ENCODE measurements at places on chromosomes 1 and 21.

GRCh38 chr1:3319874-3320245 is 134.6 kb upstream of the ARHGEF16 start:
- DNase-seq: no peak

DNA sequence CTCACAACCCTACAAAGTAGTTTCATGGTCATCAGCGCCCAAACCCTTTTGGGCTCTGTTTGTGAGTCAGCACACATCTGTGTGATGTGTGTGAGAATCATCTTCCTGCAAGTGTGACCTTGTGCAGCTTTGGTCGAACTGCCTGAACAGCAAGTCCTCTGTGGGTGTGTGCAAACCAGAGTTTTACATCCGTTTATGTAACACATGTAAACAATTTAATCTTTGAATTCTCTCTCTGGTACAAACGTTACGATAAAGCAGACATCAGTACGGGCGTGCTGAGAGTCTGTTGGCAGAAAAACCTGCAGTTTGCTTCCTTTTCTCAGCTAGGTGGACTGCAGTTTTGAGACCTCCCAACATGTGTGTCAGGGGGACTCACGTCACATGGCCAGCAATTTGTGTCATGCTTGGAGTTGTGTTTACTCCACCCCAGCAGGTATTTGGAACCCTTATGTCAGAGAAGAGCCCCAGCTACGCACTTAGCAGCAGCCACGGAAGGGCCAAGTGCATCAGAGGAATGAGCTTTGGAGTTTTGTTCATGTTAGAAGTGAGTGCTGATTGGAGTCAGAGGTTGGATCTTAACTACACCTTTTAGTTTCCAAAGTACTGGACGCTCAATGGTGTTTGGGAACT is 230.8 kb downstream of the PAPPA2 start:
- DNase-seq: peak; percentile 70

GRCh38 chr1:38005195-38006007 is at the start of gene FHL3:
TSS of gene FHL3 (minus strand) at chr1:38005514. CDS start at chr1:37999412, 6,102 bp downstream.
- DNase-seq: no peak

DNA sequence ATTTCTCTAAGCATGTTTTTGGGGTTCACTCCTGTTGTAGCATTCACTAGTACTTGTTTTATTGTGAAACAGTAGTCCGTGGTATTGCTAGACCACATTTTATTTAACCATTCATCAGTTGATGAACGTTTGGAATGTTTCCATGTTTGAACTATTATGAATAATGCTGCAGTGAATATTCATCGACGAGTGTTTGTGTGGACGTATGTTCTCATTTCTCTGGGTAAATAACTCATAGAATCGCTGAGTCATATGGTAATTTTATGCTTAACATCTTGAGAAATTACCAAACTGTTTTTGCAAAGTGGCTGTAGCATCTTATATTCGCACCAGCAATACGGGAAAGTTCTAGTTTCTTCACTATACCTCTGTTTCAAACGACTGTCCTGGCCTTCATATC is 28.0 kb upstream of the KAZN start:
- DNase-seq: no peak

- peak; percentile 22 for DNase-seq
Observed at GRCh38 chr1:220326578-220326977, 54.3 kb upstream of the RAB3GAP2 start.

DNA sequence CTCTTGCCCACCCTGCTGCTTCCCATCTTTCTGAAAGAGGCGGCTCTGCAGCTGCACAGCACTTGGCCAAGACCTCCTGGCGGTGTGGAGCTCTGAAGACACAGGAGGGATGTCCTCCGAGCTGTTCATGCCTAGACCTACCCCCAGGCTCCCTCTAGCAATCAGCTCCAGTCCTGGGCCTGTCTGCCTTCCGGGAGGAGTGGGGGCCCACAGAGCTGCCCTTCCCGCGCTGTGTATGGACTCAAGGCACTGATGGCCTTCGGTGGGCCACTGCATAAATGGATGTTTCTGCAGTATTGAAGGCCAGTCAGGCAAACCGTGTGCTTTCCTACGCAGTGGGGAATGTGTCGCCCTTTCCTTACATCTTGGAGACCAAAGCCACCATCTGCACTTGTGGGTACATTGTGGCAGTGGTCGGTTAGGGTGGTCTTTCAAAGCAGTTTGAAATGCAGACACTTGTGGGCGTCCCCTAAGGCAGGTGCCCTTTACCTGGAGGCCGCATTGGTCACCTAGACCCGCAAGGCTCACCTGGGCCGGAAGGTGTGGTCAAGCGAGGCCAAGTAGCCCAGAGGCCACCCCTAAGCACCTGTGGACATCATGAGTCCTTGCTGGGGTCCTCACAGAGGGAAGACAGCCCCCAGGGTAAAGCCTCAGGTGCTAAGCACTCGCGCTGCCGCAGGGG is 912 bp upstream of the PKNOX1 start:
- no peak for DNase-seq

DNA sequence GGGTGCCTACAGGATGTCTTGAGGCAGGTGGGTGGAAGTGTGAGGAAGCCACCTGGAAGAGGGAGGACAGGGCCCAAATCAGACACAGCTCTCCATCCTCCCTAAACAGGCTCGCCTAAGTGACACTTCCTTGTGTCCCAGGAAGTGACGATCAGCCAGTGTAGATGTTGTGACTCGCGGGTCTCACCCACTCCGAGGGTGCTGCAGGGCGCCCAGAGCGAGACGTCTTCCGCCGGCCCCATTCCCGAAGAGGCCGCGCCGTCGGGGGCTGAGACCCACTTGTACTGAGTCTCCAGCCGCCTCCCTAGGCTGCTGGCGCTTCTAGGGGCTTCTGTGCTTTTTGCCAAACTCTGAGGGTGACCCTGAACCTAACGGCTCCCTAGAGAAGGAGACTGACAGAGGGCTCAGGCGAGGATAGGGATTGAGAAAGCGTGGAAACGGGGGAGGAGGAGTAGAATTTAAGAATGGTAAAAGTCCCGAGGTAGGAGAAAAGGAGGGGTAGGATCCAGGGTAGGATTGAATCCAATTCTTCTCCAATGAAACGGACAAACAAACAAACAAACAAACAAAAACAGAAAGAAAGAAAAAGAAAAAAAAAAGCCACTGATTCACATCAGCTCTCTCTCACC is 543 bp upstream of the MARK1 start:
- no peak for DNase-seq

DNA sequence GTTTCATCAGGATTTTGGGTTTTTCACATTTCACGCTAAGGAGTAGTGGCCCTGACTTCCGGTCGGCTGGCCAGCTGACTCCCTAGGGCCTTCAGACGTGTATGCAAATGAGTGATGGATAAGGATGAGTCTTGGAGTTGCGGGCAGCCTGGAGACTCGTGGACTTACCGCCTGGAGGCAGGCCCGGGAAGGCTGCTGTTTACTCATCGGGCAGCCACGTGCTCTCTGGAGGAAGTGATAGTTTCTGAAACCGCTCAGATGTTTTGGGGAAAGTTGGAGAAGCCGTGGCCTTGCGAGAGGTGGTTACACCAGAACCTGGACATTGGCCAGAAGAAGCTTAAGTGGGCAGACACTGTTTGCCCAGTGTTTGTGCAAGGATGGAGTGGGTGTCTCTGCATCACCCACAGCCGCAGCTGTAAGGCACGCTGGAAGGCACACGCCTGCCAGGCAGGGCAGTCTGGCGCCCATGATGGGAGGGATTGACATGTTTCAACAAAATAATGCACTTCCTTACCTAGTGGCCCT is 23.1 kb upstream of the TNFRSF1B start:
- DNase-seq: peak; percentile 99

GRCh38 chr1:152148051-152148450 is 11.0 kb downstream of the RPTN start:
- DNase-seq: no peak

DNA sequence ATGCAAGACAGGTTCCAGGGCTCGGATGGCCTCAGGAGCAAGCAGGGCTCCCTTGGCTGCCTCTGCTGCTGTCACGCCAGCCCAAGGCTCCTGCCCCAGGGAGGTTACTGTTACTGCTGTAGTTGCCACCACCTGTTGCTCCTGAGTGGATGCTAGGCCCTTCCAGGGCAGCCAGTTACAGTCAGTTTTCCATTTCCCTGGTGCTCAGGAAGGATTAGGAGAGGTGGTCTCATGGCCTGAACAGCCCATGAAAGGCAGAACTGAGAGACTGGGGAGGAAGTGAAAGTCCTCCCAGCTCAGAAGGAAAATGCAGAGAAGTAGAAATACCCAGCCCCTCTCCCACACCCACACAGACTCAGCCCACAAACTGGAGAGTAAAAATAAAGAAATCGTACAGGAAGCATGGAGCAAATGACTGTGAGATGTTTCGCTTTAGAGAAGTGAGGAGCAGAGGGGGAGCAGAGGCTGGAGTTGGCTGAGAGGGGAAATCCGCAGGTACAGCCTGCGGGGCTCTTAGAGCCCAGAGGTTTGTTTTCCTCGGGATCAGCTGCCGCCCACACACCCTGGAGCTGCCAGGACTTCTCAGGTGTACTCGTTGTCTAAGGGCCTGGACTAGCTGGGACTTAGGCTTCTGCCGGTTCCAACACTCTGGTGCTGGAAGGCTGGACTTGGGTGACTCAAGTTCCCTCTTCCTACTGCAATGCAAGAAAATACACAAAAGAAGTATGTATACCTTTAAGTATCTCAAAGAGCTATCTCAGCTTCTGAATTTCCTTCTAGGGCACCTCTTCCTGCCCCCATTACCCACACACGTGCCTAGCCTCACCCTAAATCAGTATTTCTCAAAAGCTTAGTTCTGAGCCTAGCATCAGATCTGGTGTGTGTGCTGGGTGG is 2.3 kb downstream of the IL6R start:
- DNase-seq: no peak

- no peak for DNase-seq
Observed at GRCh38 chr21:35222021-35222420, 172.9 kb upstream of the RUNX1 start.

DNA sequence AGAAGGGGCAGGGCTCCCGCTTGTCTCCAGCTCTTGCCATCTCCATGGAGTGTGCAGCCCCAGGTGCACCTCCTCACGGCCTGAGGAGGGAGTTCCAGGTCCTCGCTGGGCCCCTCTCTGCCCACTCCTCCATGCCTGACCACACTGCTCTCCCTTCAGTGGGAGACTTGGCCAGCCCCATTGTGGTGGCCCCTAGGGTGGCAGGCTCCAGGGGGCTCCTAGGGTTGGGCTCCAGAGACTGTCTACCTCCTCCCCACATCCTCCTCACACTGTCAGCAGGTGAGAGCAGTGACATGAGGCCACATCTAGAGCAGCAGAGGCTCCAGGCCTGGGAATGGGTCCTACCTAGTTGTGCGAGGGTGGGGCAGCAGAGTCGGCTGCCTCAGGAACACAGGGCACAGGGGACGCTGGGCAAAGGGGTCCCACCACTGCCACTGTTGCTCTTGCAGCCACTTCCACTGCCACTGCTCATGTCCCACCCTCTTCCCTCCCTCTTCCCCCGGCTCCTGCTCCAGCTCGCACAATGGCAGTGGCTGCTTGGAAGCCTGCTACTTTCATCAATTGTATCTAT is 514.8 kb downstream of the MRPL39 start:
- DNase-seq: no peak

DNA sequence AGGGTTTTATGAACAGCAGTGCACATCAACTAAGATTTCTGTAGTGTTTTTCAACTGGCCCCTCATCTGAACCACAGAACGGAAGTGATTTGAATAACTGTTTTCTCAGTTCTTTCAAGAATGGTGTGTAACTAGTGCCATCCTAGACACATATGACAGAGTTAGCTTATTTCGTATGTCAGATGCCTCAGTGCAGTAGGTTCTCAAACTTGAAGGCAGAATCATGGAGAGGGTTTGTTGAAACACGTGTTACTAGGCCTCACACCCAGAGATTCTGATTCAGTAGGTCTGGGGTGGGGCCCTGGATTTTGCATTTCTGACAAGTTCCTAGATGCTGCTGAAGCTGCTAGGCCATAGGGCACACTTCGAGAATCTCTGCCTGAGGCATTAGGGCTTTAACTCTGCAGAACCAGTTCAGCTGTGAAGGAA is 49.0 kb downstream of the SCCPDH start:
- no peak for DNase-seq

DNA sequence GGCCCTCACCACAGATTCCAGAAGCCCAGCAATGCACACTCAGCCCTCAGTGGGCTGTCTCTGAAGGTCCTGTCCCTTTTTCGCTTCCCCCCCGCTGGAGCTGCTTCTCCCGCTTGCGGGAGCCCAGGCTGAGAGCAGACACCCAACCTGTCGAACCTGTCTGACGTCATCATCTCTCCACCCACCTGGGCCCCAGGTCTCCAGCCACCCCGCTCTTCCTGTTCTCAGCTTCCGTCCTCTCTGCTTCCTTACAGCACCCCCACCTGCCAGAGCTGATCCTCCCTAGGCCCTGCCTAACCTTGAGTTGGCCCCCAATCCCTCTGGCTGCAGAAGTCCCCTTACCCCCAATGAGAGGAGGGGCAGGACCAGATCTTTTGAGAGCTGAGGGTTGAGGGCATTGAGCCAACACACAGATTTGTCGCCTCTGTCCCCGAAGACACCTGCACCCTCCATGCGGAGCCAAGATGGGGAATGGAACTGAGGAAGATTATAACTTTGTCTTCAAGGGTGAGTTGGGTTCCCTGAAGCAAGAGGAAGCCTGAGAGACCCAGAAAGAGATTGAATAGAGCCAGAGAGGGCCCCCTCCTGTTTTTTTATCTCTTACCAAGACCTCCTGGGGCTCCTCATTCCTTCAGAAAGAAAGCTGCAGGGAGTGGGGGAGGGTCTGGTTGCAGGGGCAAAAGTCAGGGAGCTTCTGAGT is at the start of gene RAB25:
RAB25 (plus strand) TSS at position 224 of the 700 bp plus-strand sequence; CDS start at position 465, 241 bp downstream.
- DNase-seq: no peak

GRCh38 chr1:215665215-215665614 is 98.1 kb downstream of the KCTD3 start:
- peak; percentile 79 for DNase-seq

GRCh38 chr1:207844371-207844770 is 66.6 kb downstream of the CD34 start:
- DNase-seq: peak; percentile 55

DNA sequence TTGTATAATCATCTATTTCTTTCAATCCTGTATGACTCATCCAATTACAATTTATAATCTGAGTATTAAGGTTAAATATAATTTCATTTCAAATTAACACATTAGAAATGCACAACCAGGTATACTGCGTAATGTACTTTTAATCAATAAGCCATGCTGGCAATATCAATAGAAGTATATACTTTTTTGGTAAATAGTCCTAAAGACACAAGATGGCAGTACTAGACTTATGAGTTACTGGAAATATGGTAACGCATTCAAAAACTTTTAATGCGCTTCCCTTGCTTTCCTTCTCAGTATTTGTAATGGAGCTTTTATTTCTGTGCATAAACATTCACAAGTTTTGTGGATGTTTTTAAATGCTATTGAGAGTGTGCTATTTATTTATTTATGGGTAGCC is 1162.0 kb upstream of the TMPRSS15 start:
- no peak for DNase-seq
